Neural progenitor cell (in vitro differentiated cells): ENCODE measurements at places on chromosomes 12 and 14. TPM values are rescaled to one million over a fixed set of nuclear protein-coding genes. Genes with fewer than 3 reads are reported as not detected.
A peak's percentile ranks its signal among the peaks of the same experiment; 100 is the strongest.

DNA sequence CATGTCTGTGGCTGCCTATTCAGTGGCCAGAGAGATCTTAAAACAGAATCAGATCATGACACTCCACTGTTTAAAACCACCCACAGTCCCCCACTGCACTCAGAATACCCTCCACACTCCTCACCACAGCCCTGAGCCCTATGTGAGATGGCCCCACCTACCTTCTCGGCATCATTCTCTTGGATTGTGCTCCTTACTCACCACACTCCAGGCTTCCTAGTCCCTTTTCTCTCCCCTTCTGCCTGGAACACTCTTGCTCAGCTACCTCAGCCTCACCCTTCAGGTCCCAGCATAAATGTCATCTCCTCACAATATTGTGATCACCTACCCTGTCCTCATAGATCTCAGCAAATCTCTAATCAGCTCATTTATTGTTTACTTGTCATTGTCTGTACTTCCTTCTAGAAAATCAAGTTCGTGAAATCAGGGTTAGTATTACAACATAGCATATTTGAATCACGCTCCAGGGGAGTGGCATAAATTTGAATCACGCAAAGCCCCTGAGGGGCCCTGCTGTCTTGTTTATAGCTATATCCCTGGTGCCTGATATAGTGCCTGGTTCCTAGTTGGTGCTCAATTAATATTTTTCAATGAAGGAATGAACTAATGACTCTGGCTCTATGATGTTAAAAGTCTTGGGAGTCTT lies 42.8 kb downstream of the SLC35F4 start:
- no peak overlapping the region for H3K27ac ChIP-seq
- H3K4me3 ChIP-seq, result no peak overlapping the region
- DNase-seq, result no peak
- H3K36me3 ChIP-seq, result no peaks in the 10 kb centered on the region
- H3K4me1 ChIP-seq, result no peaks in the 10 kb centered on the region
- H3K27me3 ChIP-seq, result no peaks in the 10 kb centered on the region

DNA sequence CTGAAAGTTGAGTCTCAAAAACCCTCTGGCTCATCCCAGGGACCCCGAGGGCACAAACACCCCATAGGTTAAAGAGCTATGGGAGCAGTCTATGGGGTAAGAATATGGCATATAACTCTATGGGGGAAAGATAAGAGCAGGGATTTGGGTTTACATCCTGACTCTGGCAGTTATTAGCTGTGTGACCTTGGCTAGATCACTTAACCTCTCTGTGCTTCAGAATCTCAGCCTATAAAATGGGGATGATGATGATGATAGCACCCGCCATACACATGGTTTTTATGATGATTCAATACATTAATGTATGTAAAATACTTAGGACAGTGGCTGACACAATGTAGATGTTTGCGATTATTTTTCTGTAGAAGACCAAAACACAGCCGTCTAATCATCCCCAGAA lies 26.2 kb downstream of the IRF2BPL start:
- no peak overlapping the region for H3K27ac ChIP-seq
- H3K36me3 ChIP-seq, result no peaks in the 10 kb centered on the region
- H3K27me3 ChIP-seq, result no peaks in the 10 kb centered on the region
- H3K4me1 ChIP-seq, result peaks cover 19% of the 10 kb centered on the region

DNA sequence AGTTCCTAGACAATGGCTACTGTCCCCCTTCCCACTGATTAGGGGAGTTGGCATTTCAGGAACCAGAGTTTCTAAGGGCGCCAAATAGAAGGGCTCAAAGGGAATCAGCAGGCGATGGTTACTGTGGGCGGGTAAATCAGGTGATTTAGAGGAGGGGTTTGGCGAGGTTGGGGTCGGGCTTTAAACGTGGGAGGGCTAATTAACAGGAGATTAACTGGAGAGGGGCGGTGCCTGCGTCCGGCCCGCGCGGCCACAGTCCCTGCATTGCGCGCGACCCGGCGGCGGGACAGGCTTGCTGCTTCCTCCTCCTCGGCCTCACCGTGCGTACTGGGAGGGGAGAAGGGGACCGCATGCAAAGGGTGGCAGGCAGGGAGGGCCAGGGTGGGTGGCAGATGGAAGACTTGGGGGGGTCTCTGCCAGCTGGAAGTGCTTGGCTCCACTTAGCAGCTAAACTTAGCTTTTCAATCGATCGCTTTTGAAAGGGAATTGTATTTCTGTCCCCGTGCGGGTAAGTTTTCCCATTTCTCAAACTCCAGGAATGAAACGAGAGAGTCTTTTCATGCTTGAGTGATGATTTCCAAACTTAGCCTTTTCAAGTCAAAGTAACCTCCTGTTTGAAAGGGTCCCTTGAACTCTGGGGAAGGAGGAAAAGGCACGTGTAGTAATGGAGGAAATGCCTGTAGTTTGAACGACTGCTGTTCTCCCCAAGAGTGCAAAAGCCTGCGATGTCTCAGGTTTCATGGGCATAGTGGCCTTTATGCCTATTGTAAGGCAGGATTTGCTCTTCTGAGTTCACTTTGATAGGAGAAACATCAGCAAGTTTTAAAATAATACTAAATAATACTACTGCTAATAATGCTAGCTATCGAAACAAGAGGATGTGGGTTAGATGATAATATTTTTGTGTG lies at the start of gene MGST1:
Gene MGST1, plus strand, starts transcription at position 255 of the 908 bp plus-strand sequence. CDS start 6,608 bp downstream, outside the sequence.
- peak within 1 kb of the TSS; percentile 86 for H3K27ac ChIP-seq
- H3K36me3 ChIP-seq, result no peaks in the 10 kb centered on the region
- H3K4me1 ChIP-seq, result peaks cover 57% of the 10 kb centered on the region
- H3K4me3 ChIP-seq, result peak within 1 kb of the TSS; percentile 77

Gene DAO
- total RNA-seq, result not detected in 2 replicates

Gene GUCY2C
- not detected in 2 replicates for total RNA-seq

- H3K36me3 ChIP-seq, result no peaks in the 10 kb centered on the region
These were observed 56.1 kb downstream of the ADGRD1 start for GRCh38 chr12:131009595-131010395.

- H3K36me3 ChIP-seq, result no peaks in the 10 kb centered on the region
- H3K27ac ChIP-seq, result no peak overlapping the region
- H3K27me3 ChIP-seq, result no peaks in the 10 kb centered on the region
- H3K4me3 ChIP-seq, result no peak overlapping the region
- peak; percentile 52 for DNase-seq
These were observed 634.1 kb downstream of the FSCB start for GRCh38 chr14:43872752-43873655.

- no peak for DNase-seq
- no peaks in the 10 kb centered on the region for H3K36me3 ChIP-seq
- H3K4me3 ChIP-seq, result no peak overlapping the region
- H3K4me1 ChIP-seq, result peaks cover 14% of the 10 kb centered on the region
- H3K27ac ChIP-seq, result no peak overlapping the region
These were observed 9.9 kb downstream of the LGR5 start for GRCh38 chr12:71449373-71450070.

- DNase-seq, result no peak
- H3K27ac ChIP-seq, result no peak overlapping the region
- no peaks in the 10 kb centered on the region for H3K36me3 ChIP-seq
- H3K4me3 ChIP-seq, result no peak overlapping the region
- no peaks in the 10 kb centered on the region for H3K4me1 ChIP-seq
- no peaks in the 10 kb centered on the region for H3K27me3 ChIP-seq
These were observed 81.2 kb upstream of the OVCH1 start for GRCh38 chr12:29578731-29579130.

GRCh38 chr12:117596968-117597367 lies 235.5 kb upstream of the NOS1 start:
- H3K4me1 ChIP-seq, result peaks cover 4% of the 10 kb centered on the region
- no peak overlapping the region for H3K27ac ChIP-seq
- no peaks in the 10 kb centered on the region for H3K27me3 ChIP-seq
- no peak for DNase-seq
- H3K36me3 ChIP-seq, result no peaks in the 10 kb centered on the region

Gene LIN52
- total RNA-seq, result 16.4 and 25.7 TPM in 2 replicates

Gene COCH
- total RNA-seq, result 23.1 and 31.1 TPM in 2 replicates

Gene FSCB
- total RNA-seq, result not detected in 2 replicates

DNA sequence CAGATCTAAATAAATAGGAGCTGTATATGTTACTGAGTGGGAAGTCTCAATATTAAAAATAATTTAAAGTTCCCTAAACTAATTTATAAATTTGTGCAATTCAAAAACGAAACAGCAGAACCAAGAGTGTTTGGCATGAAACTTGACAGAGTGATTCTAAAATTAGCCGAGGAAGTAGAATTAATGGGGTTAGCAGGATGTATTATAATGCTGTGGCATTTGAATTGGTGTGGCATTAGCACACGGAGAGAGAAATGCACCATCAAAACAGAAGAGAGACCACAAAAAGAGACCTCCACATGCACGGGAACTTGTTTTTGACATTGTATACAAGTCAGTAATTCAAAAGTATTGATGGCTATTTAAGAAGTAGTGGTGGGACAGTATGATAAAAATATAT lies 366.0 kb upstream of the RGS6 start:
- no peaks in the 10 kb centered on the region for H3K27me3 ChIP-seq
- no peak overlapping the region for H3K27ac ChIP-seq
- peaks cover 10% of the 10 kb centered on the region for H3K4me1 ChIP-seq
- H3K36me3 ChIP-seq, result no peaks in the 10 kb centered on the region

Gene RBP5
- not detected in 2 replicates for total RNA-seq

DNA sequence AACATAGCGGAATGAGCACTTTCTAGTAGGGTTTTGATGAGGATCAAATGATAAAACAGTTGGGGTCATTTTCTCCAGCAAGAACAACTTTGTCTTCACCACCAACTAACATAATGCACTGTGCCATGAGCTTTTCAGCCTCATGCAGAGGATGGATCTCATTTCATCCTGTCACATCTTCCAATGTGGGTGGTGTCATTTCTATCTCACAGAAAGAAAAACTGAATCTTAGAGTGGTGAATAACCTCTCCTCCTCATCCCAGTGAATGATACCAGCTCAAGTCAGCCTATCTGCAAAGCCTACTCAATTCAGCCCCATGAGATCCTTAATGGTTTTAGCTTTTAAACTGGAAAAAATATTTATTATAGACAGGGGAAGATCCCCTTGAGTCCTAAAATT lies 1147.2 kb downstream of the VRK1 start:
- H3K27ac ChIP-seq, result no peak overlapping the region
- H3K27me3 ChIP-seq, result no peaks in the 10 kb centered on the region
- H3K4me3 ChIP-seq, result no peak overlapping the region
- no peak for DNase-seq

Gene CERS5
- total RNA-seq, result 44.2 and 48.0 TPM in 2 replicates

Gene KRT7
- 3.2 TPM in 1 of 2 replicates, not detected in the other for total RNA-seq

- no peaks in the 10 kb centered on the region for H3K36me3 ChIP-seq
- H3K4me1 ChIP-seq, result no peaks in the 10 kb centered on the region
- no peaks in the 10 kb centered on the region for H3K27me3 ChIP-seq
- no peak overlapping the region for H3K4me3 ChIP-seq
- no peak for DNase-seq
These were observed 4.5 kb downstream of the SUOX start for GRCh38 chr12:56001487-56002100.

DNA sequence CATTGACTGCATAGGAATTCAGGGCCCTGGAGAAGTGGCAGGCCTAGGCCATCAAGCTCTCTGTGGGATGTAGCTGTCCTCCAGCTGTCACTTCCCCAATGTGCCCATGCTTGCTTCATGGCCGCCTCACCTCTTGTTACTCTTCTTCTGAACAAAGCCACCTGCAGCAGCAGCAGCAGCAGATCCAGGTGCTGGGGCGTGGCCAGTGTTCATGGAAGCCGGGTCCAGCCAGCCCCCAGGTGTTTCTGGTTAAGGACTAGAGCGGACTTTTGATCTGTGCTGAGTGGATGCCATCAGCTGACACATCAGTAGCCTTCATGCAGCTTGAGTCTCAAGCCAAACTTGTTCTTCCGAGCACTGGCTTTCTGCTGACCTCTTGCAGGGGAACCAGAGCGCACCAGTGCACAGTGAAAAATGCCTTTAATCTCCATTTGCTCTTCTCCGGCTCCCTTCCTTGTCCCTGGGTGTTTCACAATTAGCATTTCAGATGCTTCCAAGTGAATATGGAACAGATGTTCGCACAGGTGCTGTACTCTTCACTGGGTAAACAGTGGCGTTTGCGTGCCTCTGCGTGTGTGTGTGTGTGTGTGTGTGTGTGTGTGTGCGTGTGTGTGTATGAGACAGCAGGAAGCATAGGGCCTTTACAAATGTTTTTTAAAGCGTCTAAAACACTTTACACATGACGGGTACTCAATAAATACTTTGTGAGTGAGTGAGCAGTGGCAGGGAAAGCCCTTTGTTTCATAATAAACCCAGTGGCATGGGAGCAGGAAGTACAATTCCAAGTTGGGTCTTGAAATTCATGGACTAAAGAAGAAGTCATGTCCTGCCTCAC lies 20.1 kb downstream of the TPCN1 start:
- DNase-seq, result no peak
- H3K4me3 ChIP-seq, result no peak overlapping the region
- H3K36me3 ChIP-seq, result no peaks in the 10 kb centered on the region
- no peaks in the 10 kb centered on the region for H3K27me3 ChIP-seq
